Stimulated activated CD8-positive, alpha-beta memory T cell treated with anti-CD3 and anti-CD28 coated beads, Interleukin-2, amount 100 ng/mL, for 1 hour (primary cell): ENCODE measurements at places on chromosomes 7 and 10.

- DNase-seq: no peak
Measured at GRCh38 chr10:16832351-16833080, 15.3 kb upstream of the RSU1 start.

DNA sequence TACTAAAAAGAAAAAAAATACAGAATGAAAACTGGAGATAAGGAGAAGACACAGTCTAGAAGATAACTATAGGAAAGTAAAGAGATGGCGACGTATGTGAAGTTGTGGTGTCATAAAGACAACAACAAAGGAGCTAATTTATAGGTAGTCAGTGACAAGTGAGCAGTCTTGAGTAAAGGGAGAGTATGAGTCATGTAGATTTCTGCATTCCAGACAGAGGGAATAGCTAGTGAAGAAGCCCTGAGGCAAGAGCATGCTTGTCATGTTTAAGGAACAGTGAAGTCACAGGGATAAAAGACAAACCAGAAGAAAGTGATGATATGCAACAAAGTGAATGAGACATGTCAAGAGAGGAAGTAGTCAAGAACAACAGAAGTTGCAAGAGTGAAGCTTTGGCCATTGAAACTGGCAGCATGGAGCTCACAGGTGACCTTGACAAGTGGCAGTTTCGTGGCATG lies 2.3 kb upstream of the MIOS start:
- no peak for DNase-seq

GRCh38 chr10:52424341-52424740 lies 110.3 kb downstream of the DKK1 start:
- no peak for DNase-seq

DNA sequence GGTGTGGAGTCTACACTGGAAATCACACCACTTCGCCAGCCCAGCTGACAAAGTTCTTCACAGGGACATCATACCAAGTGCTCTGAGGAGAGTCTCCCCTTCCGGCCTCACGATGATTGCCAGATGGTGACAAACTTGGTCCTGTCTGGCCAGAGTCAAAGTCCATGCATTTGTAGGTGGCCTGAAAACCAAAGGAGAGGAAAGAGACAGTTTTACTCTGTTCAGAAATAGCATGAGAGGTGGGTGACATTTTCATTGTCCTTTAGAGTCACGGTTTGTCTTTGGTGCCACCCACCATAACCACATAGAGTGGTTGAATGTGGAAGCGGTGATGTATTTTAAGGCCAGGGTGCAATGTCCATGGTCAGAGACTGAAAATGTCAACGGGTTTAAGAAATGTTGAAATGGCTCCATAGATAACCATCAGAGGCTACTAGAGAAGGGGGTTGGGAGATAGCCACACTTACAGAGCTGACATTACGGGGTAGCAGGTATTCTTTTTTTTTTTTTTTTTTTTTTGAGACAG lies 33.0 kb downstream of the BTBD16 start:
- DNase-seq: no peak

- no peak for DNase-seq
Measured at GRCh38 chr7:27140126-27140857, 3.2 kb downstream of the HOXA5 start.

DNA sequence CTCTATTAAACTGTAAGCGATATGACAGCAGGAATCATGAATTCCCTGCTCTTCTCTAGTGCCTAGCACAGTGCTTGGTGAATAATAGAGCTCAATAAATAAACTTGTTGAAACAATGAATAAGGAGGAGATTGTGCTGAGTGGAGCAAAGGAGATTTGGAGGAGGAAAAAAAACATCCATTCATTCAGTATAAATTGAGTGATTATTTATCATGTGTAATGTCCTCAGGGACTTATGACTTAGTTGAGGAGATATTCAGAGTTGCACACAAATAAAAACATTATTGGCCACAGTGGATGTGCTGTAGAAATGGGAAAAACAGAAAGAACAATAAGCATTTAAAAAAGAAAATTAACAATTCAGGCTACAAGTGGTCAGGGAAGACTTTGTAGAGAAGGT lies 125.7 kb downstream of the FOXP2 start:
- DNase-seq: no peak

DNA sequence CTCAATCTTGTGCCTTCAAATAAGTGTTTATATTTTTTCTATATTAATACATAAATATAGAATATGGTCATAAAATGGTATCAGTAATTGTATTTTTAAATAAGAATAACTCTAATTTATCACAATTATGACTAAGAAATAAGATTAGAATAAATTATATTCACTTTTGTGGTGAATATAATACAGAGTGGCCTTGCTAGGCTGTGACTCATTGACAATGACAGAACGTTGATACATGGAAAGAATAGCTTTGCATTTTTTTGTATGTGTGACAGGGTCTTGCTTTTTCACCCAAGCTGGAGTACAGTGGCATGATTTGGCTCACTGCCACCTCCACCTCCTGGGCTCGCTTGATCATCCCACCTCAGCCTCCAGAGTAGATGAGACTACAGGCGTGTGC lies 47.8 kb upstream of the PCLO start:
- no peak for DNase-seq

DNA sequence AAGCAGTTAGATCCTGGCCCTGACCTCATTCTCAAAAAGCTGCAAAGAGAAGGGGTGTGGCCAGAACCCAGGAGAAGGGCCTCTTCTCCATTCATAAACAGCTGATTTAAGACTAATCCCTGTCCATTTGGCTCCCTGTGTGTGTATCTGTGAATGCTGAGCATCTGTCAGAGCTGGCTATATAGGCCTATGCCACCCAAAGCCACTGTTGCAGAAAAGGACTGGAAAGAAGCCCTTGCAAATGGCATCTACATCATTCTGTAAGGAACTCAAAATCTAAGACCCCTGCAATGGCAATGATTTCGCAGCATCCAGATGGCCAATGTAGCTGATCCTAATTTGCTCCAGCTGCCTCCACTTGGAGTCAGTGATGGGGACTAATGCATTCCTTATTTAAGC lies 384.5 kb downstream of the KCNMA1 start:
- DNase-seq: no peak

GRCh38 chr10:129404091-129404490 lies 63.0 kb upstream of the MGMT start:
- no peak for DNase-seq

DNA sequence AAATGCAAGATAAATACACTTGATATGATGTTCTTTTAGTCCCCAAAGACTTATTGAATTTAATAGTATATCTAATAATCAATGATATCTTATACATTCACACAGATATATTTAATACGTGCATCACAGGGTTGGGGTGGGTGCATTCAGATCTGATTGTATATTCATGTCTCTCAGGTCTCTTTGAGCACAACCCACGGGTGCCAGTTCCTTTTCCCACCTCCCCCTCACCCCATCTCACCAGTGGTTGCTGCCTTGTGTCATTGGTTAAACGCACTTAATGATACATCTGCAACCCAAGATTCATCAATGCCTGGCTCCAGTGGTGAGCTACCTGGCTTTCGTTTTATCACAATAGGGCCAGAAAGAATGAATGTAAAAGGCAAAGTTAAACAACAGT lies 6.2 kb downstream of the LRIT1 start:
- DNase-seq: no peak

GRCh38 chr10:86671985-86672710 lies 3.8 kb downstream of the LDB3 start:
- DNase-seq: no peak

DNA sequence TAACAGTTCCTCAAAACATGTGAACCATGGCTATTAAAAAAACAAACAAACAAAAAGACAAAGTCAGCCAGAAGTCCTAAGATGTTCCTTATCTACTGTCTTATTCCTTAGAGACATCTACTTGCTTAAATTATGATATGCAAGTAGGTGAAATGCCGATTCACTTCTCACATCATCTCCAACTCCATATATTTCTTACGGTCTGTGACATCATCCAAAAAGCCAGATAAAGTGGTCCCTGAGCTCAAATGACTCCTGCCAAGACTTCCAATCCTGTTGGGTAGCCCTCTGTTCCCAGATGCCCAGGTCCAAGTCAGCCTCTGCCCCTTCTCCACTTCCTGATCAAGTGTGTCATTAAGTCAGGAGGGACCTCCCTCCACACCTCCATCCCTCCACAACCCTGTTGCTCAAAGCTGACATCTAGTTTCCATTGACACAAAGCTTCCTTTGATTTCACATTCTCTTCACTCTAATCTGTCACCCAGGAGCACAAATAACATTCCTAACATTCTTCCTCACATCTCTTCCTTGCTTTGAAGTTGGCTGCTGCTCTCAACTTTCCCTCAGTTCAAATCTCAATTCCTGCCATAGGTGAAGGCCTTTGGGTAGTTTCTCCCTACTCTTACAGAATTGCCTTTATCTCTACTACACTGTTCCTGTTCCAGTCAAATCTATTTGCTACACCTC lies 56.1 kb upstream of the PDLIM1 start:
- no peak for DNase-seq

DNA sequence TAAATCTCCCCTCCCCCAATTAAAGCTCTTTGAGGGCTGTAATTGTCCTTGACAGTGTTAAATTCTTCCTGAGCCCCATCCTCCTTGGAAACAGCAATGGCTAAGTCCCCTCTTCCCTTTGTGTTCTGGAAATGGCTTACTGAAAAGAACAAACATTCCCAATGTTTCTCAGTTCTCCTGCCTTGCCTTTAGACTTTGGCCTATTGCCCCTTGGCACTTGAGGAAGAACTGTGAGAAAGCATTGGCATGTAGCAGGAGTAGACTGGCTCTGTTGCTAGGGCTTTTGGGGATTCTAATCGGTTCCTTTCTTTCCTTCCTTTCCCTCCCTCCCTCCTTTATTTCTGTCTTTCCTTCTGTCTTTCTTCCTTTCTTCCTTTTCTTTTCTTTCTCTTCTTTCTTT lies 463.3 kb upstream of the PODXL start:
- no peak for DNase-seq

DNA sequence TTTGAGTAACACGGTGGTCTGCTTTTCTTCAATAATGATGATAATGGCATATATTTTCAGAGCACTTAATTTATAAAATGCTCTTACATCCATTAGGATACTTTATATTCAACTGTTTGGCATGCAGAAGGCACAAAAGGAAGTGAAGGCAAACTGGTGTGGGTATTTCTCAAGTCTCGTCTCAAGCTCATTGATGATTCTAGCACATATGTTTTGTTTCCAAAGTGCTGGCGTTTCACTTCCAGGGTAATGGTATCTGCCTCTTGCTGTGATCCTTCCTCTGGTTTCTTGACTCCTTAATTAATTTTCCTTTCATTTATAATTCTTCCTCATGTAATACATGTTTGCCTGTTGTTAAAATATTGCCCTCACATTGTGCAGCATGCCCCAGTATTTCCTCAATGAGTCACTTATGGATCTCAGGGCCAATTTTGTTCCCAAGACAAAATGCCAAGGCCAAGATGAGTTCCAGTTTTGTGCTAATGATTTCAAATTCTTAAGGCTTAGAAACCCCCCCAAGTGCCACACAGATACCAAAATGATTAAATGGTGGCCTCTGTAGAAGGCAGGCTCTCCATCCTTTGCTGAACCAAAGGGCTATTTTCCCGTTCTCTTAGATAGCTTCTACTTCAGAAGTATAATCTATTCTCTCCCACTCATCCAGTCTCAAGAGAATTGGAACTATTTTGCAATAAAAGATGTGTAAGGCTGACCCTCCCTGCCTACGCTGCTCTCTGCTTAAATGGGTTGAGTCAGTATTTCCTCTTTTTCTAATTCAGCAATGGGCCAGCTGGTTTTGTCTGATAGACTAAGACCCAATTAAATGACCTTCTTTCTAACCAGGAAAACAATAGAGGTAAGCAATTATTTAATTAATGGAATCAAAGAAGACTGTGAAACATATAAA lies 171.2 kb downstream of the ZNF365 start:
- no peak for DNase-seq

GRCh38 chr7:4712281-4713182 lies 30.4 kb downstream of the FOXK1 start:
- DNase-seq: no peak

- DNase-seq: no peak
Measured at GRCh38 chr10:53361281-53361680, 588.7 kb upstream of the MBL2 start.

DNA sequence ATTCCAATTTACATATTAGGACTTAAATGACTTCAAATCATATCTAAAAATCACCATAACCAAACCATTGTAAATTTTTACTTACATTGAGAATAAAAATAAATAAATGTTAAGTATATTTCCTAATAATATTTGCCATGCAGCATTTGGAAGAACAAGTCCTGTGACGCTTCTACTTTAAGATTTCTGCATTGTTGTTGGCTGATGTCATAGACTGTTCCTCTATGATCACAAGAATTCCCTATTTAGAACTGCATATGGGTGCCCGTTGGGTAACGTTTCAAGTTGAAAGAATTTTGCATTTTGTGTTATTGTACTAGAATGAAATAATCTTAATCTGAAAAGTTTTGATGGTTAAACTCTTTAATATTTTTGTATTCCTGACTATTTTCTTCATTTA lies 5.1 kb upstream of the ITGB1 start:
- no peak for DNase-seq

DNA sequence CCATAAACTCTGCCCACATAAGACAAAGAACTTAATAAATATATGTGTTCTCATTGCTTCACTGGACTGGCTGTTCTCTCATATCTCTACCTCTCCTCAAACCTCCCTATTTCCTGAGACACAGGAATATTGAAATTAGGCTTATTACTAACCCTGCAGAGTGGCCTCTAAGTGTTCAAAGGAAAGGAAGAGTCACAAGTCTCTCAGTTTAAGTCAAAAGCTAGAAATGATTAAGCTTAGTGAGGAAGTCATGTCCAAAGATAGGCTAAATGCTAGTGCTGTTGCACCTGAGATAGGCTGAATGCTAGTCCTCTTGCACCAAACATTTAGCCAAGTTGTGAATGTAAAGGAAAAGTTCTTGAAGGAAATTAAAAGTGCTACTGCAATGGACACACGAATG lies 41.1 kb downstream of the GNAI1 start:
- no peak for DNase-seq

GRCh38 chr10:92590623-92591549 lies 2.0 kb upstream of the KIF11 start:
- DNase-seq: no peak

DNA sequence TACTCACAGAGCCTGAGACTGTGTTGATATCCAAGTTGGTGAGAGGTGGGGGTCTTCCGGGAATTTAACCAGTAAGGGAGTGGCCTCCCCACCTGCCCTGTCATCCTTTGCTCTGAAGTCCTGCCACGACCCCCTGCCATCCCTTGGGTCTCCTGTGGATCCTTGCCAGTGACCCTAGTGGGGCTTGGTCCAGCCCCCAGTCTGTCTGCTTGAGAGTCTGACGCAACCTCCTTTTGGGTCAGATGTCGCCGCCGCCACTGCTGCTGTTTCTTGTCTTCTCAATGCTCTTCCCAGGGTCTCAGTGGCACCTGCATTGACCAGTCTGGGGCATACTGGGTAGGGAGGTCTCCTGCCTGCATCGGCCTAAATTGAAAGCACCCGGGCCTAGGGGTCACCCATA lies 28.8 kb downstream of the PAX2 start:
- DNase-seq: no peak

DNA sequence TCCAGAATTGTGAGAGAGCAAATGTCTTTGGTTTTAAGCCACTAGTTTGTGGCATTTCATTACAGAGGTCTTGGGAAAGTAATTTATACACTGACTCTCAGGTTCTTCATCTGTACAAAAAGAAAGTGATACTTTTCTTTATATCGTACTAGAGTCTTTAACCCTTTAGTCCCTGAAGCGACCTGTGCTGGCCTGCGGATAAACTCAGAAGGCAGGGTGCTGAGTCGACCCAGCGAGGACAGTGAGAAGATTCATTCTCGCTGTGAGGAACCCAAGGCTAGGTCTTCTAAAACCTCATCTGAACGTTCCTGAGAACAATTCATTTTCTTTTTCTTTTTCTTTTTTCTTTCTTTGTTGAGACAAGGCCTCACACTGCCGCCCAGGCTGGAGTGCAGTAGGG lies 514.2 kb upstream of the MGMT start:
- no peak for DNase-seq

GRCh38 chr7:117381362-117381761 lies 45.9 kb downstream of the ASZ1 start:
- no peak for DNase-seq
